Karpas-422 (cell line): ENCODE measurements at places on chromosomes 2 and 18.

DNA sequence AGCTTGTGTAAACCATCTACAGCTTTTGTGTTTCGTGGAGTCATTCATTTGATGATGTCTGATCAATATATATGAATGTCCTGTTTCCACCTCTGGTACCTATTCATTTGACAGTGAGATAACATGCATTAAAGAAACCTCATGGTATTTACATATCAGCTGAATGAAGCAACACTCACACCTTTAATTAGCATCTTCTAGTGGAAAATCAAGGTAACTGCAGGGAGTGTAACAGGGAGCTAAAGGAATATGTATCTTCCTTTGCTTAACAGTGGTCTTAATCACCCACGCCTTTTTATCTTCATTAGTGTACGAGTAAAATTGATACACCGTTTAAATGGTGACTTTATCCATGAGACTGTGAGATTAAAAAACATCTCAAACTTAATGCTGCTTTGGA, 15.6 kb downstream of the SLC39A10 start:
- peak; percentile 55 for DNase-seq

- DNase-seq, result no peak
Measured at GRCh38 chr2:141927536-141927935, 203.3 kb downstream of the LRP1B start.

DNA sequence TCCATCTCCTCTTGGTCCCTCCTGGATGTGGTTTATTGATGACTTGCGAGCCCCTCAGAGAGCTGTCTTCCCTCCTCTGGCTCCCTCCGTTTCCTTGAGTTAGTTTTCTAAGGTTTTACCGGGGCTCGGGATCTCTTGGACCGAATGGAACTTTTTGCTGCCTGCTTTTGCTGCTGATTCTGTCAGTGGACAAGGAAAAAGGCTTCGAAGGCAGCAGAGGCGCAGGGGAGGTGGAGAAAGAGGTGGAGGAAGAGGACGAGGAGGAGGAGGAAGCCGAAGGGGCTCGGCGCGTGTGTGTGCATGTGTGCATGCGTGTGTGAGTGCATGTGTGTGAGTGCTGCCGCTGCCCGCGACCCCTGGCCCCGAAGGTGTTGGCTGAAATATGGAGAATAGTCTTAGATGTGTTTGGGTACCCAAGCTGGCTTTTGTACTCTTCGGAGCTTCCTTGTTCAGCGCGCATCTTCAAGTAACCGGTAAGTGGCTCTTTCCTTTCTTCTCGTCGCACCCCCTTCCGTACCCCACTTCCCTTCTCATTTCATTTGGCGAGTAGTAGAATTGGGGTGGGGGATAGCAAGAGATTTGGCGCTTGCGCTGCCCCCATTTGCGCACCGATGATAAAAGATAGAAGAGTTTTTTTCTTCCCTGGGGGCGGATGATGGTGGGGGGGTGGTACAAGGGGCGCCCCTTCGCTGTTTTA, 557 bp downstream of the DCC start:
- no peak for DNase-seq

GRCh38 chr18:35624146-35624545, 42.6 kb downstream of the GALNT1 start:
- DNase-seq, result no peak
